Stimulated activated naive CD8-positive, alpha-beta T cell treated with anti-CD3 and anti-CD28 coated beads, Interleukin-15, Interleukin-2, amounts not matched to agents 100 U/mL and 50 U/mL, for 24 hours (primary cell): ENCODE measurements at places on chromosomes 4 and X.

GRCh38 chrX:63128509-63128908, 222.6 kb downstream of the SPIN4 start:
- peak; percentile 4 for DNase-seq

DNA sequence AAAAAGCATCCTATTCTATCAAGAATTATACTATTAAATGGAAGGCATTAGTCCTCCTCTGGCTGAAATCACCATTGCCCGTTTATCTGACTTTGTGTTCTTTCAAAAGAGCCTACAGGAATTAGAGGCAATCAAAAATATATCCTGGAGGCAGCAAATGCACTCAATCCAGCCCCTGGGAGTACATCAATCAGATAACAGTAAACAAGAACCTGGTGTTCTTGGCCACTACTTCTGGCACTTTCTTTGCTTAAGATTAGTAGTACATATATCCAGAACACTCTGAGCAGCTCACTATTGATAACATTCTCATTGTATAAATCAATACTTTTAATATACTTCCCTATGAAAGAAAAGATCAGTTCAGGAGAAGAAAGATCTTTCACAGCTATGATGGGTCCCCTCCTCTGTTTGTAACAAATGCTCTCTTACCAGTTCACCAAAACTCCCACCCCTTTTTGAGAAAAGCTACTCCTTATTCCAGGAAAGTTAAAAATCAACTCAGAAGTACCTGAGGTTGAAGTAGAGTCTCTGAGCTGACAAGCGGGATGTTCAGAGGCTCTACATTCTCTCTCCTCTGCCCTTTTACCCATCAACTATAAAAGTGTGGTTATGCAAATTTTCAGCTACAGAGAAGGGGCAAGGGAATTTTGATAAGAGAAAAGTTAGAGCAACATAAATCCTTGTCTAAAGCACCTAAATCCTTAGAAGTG, 176.0 kb downstream of the COX18 start:
- no peak for DNase-seq

- DNase-seq = no peak
Observed at GRCh38 chr4:793093-793861, 32.7 kb downstream of the CPLX1 start.

DNA sequence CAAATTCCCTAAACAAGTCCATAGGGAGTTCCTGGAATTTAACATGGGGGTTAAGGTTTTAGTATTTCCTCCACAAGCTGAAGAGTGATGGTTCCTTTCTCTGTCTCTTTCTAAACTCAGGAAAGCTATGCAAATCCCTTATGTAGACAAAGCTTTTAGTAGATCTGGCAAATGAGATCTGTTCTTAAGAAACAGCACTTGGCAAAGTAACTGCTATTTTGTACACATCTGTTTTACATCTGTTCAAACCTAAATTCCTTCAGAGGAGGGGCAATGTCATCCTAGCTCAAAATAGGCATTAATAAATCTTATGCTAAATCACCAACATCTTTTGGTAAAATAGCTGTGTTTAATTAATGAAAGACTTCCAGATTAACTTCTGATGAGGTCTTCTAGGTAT, 137.8 kb upstream of the TBC1D9 start:
- DNase-seq = no peak

GRCh38 chrX:133658293-133658911, 243.1 kb upstream of the GPC4 start:
- no peak for DNase-seq

DNA sequence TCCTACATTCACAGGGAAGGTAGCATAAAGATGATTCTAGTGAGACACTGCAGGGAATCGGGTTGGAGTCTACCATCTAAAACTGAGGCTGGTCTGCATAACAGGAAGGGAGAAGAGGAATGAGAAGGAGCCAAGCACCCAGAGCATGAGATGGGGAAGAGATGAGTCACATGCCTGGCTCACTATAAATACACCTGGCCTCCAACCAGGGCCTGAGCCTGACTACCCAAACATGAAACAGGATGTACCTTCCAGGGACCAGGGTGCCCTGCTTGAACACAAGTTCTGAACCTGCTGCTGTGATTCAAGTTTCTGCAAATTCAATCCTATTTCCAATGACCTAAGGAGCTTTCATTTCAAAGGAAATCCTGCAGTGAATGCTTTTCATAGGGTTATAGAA, 24.9 kb downstream of the CD99L2 start:
- DNase-seq = peak; percentile 8

DNA sequence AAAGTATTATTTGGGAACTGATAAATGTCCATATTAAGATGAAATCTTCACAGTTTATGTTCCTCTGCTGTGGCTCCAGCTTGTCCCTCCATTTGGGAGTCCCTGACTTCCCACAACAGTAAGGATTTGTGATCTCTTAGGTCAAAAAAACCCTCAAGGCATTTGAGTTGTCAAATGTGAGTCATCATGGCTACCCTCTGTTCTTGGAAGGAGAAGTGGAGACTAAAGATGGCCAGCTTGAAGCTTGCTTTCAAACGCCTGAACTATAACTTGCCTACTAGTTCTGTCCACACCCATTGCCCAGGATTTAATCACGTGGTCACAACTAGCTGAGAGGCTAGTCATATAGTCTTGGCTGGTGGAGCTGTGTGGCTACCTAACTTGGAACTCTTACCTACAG, 107.8 kb downstream of the CCNG2 start:
- DNase-seq = no peak

DNA sequence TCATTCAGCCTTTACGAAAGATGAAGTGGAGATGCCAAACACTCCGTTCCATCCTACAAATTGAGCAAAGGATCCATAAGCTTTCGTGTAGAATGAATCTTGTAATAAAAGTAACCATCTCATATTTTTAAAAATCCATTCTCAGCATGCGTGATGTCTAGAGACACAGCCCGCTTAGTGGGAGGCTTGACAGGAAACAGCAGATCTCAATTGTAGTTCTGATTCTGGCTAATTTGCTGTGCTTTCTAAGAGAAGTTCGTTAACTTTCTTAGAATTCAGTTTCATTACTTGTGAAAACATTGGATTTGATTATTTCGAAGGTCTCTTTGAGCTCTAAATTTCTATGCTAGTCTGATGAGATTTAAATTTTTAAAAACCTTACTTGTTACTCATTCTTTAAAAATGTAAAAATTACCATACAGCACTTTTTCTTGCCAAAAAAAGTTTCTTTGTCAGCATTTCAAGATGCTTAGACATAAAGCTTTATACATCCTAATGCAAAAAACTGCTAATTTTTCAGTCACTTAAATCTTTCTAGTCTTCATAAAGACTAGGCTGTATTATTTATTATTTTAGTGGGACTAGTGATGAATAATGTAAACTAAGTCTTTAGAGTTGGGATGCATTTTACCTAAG, 66.9 kb upstream of the NEIL3 start:
- DNase-seq = no peak

DNA sequence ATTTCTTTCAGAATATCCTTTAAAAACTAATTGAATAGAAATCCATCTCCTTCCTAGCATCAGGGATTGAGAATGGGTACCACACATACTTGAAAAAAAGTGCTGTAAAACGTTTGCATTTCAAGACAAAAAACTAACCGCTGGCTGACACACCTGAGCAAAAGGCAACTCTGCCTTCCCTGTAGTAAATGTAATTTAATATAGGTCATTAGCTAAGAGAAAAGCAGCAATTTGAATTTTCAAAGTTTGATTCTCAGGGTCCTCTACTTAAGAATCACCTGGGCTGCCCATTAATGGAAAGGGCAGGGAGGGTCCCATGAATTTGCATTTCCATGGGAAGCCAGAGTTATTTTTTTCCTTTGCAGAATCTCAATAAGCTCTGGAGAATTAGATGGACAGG, 40.5 kb upstream of the SPP1 start:
- no peak for DNase-seq

- no peak for DNase-seq
Observed at GRCh38 chr4:160848901-160849760, 1314.7 kb downstream of the FSTL5 start.

DNA sequence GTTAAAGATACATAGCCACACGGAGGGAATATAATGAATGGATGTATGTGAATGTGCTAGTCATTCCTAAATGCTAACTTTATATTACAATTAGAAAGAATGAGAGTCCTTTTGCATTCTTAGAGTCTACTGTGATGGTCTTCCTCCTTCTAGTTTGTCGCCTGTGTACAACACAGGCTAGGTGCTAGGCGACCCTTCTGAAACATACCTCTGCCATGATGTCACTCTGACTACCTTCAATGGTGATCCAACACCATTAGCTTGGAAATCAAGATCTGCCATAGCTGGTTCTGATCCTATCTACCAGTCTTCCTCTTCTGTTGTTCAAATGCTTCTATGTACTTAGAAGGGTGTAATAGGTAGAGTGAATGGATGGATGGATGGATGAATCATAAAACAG, 151.2 kb downstream of the MGST2 start:
- DNase-seq = no peak

DNA sequence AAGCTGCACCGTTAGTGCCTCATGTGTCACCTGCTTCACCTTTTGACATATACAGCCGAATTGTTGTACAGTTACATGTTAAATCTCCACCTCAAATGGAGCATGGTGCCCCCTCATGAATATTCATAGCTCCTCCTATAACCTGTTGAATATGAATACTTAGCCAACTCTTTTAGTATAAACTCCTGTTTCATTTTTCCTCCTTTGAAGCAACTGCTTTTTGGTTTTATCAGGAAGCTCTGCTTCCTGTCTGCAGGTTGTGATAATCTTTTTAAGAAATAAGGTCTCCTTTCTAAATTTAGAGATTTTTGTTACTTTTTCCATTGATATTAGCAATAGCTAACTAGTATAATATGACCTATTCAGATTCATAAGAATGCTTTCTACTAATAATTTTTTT, 1429.2 kb upstream of the AGA start:
- no peak for DNase-seq

DNA sequence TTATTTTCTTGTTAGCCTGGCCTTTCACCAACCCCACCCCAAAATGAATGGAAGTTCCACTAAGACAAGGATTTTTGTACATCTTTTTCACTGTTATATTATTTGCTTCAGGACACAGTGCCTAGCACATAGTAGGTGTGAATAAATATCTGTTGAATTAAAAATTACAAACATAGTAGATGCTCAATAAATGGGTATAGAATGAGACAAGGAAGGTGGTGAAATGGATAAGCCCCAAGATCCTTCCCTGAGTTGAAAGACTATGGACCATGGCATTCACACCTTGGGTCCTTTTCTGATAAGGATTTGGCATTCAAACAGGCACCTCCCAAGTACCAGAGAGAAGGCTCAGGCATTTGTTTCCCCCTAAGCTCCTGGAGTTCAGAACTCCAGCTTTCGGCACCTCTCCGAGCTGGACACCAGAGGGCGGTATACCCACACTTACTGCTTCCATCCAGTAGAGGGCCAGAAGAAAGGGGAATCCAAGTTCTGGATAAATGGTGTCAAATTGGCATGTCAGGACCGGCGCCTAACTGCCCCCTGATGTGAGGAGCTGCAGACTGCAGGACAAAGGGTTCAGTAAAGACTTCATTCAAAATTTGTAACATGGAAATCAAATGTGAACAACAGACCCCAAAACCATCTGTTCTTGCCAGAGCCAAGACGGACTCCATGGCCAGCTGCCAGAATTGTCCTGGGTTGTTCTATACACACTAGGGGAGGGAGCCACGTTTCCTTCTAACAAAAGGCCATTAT, 193.0 kb downstream of the GPC3 start:
- peak; percentile 58 for DNase-seq

GRCh38 chr4:73664470-73664869, 44.2 kb upstream of the RASSF6 start:
- DNase-seq = no peak

- no peak for DNase-seq
Observed at GRCh38 chrX:23938690-23939089, 30.9 kb downstream of the CXorf58 start.

DNA sequence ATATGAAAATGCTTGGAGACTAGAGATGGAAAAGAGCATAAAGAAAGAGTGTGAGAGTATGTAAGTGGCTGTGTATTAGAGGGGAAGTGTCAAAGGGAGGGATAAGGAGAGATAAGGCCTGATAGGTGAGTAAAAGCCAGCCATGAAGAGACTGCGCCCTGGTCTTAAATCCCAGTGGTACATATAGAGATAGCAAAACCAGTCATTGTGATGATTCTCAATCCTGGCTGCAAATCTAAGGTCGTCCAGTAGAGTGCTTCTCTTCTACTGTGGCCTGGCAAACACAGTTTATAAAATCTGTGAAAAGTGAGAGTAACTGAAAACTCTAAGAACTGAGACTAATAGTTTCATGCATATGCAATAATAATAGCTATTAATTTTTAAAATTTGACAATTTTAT, 86.9 kb downstream of the MAB21L2 start:
- no peak for DNase-seq

DNA sequence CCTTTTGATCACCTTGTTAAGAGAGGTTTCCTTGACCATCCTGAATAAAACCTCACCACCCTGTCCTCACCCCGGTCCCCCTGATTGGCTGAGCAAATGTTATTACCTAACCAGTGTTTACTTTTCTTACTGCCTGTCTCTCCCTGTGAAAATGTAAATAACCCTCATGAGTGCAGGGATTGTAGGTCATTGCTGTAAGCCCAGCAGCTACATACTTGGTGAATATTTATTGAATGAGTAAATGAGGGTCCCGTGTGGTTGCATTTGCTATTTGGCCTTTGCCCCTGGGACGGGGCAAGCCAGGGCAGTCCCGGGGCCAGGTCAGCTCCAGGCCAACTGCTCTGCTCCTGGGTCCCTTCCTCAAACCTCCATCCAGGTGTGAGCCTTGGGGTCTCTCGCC, 55.5 kb upstream of the CLCN4 start:
- no peak for DNase-seq

DNA sequence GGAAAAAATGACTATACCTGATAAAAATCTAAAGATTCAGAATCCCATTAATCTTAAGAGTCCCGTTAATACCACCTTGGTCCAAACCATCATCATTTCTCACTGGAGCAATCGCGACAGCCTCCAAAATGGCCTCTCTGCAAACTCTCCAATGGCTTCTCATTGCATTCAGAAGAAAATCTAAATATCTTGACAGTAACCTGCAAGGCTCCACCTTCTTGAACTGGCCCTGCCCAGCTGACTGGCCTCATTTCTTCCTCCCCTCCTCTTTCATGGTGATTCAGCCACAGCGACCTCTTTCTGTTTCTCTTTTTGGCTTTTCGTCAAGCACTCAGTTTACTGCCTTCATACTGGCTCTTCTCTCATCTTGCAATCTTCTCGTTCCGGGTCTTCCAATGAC, 56.2 kb upstream of the GPRIN3 start:
- no peak for DNase-seq

- DNase-seq = no peak
Observed at GRCh38 chr4:59583845-59584568, 1616.1 kb upstream of the ADGRL3 start.

DNA sequence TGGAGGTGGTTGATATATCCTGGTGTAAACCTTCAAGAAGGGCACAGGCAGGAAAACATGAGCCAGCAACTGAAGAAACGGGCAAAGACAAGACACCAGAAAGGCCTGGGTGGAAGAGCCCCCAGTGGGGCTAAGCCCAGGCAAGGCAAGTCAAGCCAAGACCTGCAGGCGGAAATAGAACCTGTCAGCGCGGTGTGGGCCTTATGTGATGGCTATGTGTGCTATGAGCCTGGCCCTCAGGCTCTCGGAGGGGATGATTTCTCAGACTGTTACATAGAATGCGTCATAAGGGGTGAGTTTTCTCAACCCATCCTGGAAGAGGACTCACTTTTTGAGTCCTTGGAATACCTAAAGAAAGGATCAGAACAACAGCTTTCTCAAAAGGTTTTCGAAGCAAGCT, 7.2 kb downstream of the ZFP42 start:
- no peak for DNase-seq
